Stimulated activated CD4-positive, alpha-beta T cell treated with anti-CD3 and anti-CD28 coated beads, Interleukin-12 subunit alpha, Interleukin-12 subunit beta, amount 100 ng/mL, for 24 hours (primary cell): ENCODE measurements at places on chromosomes 2 and 18.

GRCh38 chr2:58612973-58613372 is 371.8 kb upstream of the FANCL start:
- DNase-seq: no peak

- DNase-seq: no peak
These were observed 22.6 kb upstream of the CCDC141 start for GRCh38 chr2:179072527-179072926.

- no peak for DNase-seq
These were observed 130.7 kb downstream of the UBE2E3 start for GRCh38 chr2:181111059-181111458.

- DNase-seq: no peak
These were observed 694.9 kb downstream of the KCNJ3 start for GRCh38 chr2:155393406-155393805.

DNA sequence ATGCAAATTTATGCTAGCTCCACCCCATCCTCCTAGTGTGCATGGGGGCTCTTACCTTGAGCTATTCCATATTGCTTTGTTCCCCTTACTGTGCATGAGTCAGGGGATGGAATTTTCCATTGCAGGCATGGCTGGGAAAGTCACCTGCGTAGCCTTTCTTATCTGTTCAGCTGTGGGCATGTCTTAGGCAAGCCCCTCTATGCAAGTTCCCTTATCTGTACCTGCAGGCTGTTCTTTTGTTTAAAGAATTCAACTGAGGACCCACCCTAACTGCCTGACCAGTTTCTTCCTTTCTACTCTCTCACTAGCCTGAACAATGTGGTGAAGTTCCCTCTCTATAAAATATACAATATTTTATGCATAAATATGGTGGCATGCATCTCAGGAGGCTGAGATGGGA is 54.2 kb upstream of the CDCA7 start:
- no peak for DNase-seq

GRCh38 chr2:1055014-1055595 is 104.5 kb downstream of the SNTG2 start:
- DNase-seq: no peak

GRCh38 chr2:221025398-221025797 is 546.7 kb downstream of the EPHA4 start:
- DNase-seq: no peak

GRCh38 chr2:13578547-13578946 is 861.8 kb downstream of the TRIB2 start:
- DNase-seq: no peak

DNA sequence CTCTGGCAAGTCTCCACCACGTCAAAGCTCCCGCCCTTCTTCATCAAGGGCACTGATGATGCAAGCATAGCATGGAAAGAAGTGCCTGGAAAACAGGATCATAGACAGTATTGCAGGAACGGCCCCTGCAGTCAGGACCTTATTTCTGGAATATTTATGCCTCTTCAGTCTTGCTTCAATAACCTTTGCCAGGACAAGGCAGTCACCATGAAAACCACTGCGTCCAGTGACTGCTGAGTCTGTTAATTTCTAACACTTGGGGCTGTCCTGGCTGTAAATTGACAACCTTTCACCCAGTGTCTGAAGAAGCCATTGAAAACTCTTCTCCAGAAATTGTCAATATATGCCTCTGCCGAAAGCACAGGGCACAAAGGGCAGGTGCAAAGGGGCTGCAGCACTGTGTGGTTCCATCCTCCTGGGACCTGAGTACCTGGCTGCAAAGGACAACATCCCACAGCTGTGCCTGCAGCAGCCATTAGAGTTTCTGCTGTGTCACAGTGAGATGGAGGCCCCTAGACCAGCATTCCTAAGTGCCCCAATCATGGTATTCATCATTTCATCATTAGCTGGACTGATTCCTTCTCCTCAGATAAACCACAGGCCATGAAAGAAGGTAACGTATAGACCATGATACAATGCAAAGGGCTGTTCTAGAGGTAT is 819.6 kb downstream of the RNF144A start:
- DNase-seq: no peak

GRCh38 chr2:211367293-211367692 is 810.9 kb downstream of the CPS1 start:
- no peak for DNase-seq

DNA sequence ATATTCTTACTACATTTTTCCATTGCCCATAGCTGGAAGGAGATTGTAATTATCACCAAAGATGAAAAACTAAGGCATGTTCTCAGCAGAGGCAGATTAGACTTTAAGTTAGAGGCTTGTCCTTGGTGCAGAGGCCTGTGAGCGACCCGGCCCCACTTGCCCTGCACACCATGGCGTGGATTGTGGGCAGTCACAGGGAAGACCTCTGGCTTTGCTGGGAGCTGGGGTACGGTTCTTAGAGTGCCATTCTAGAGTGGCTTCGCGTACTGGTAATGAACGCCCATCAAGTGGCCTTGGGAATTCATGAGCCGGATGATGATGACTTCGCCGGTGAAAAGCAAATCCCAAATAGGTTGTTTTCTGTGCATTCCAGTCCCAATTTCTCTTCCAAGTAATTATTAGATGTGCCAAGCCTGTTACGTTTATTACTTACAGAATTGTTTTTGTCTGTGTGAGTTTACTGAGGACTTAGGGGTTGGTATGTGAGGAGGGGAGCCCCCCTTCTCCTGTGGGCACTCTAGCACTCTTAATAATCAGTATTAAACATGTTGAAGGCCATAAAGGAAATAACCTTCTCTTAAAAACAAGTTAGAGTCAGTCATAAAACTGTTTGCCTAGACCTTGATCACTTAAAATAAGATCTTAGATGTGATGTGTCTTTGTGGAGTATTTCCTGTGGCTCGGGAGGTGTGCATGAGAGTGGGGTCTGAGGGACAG is 90.6 kb downstream of the LDLRAD4 start:
- no peak for DNase-seq

DNA sequence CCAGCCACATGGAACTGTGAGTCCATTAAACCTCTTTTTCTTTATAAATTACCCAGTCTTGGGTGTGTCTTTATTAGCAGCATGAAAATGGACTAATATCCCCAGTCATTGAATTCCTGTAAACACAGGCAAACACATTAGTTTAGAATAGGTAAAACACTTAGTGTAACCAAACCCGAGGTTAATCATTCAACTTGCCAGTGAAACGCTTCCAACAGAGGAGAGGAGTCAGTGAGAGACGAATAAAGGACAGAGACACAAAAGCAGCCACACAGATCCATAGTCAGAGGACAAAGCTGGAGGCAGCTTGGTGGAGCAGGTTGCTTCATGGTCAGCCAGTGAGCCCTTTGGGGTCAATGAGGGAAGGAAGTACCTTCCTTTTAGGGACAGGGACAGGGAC is 348.1 kb downstream of the TGIF1 start:
- no peak for DNase-seq

- no peak for DNase-seq
These were observed 100.0 kb downstream of the BAZ2B start for GRCh38 chr2:159516241-159516758.

DNA sequence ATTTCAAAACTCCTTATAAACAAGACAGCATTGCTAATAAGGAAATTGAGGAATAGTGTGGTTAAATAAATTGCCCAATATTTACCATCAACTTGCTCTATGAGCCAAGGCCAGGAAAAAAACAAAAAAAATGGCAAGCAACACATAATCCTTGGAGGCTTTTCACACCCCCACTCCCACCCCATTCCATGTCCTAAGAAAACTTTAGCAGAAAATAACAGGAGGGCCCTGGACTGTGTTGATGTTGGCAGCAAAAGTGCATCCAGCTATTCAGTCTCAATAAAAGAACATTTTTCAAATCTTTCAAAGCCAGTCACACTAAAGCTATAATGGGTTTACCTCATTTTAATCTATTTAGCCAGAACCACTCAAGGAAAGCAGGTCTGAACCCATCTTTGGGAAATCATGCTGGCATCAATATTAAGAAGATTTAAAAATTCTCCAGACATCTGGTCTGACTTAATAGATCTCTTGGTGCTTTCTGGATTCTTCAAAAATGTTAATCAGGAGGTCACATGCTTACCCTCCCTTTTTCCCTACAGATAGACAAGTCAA is 34.6 kb upstream of the STK17B start:
- DNase-seq: no peak
